ENCODE measurements at places on chromosomes 1 and 21. TPM values are rescaled to one million over a fixed set of nuclear protein-coding genes. Genes with fewer than 3 reads are reported as not detected.

GRCh38 chr1:210878564-210878963 is 255.4 kb downstream of the KCNH1 start:
- DNase-seq: no peak

- DNase-seq: no peak
These were observed 255.1 kb downstream of the FGGY start for GRCh38 chr1:59552007-59552406.

DNA sequence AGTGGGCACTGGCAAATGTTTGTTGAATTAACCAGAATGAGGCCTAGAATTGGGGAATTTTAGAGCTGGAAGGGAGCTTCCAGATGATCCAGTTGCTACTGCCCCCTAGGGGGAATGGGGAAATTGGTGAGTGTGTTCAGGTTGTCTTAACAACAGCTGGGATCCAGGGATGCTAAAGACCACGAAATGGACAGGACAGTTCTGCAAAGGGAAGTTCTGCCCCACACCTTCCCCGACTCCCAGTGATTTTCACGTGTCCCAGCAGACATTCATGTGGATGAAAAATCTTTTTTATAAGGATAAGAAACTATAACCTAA is 33.9 kb downstream of the TRIM62 start:
- DNase-seq: peak; percentile 39

- no peak for DNase-seq
These were observed 2.3 kb upstream of the AUNIP start for GRCh38 chr1:25861316-25862286.

The HSPG2 gene
- total RNA-seq: 12.4 TPM

Measured in RPMI7951 (cell line).